ENCODE measurements at places on chromosomes 6 and 20.

GRCh38 chr6:104325341-104326172 lies 534.2 kb downstream of the HACE1 start:
- DNase-seq, result peak; percentile 20

DNA sequence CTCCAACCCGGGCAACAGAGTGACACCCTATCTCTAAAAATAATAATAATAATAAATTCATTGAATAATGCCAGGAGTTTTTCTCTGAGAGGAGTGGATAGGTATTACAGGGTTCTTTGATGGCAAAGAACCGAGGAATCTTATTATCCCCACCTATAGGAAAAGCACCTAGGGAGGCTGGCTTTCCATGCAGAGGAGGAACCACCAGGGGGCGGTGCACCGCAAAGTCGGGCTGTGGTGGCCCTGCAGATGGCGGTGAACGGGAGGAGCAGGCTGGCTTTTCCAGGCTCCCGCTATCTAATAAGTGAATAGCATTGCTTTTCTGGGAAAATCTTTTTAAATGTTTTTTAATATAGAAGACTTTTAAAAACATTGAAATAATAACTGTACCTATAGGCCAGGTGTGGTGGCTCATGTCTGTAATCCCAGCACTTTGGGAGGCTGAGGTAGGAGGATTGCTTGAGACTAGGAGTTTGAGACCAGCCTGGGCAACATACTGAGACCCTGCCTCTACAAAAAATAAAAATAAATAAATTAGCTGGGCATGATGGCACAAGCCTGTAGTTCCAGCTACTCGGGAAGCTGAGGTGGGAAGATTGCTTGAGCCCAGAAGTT lies 864.2 kb downstream of the KIF16B start:
- no peak for DNase-seq

DNA sequence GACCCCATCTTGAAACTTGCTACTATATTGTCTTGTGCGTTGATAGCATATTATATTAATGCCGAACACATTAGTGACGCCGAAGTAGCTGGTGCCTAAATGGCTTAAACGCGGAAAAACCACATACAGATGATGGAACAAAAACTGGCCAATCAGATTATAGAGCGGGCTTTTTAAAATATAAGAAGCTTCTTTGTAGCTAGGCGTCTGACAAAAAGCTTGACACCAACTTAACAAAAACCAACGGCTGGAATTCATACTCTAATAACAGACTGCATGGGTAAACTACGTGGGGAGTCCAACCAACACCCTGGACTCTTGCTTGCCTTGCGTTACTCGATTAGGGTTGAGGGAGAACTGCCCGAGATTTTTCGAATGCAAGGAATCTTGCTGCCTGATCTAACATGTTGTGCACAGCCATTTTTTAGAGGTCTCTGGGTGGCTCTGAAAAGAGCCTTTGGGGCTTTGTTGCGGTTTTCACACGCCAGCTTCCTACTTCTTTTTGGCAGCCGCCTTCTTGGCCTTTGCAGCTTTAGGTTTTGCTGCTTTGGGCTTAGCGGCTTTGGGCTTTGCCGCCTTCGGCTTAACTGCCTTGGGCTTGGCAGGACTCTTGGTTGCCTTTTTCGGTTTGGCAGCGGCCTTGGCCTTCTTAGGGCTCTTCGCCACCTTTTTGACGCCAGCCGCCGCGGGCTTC lies 45.7 kb downstream of the OR2B2 start:
- peak; percentile 83 for DNase-seq

DNA sequence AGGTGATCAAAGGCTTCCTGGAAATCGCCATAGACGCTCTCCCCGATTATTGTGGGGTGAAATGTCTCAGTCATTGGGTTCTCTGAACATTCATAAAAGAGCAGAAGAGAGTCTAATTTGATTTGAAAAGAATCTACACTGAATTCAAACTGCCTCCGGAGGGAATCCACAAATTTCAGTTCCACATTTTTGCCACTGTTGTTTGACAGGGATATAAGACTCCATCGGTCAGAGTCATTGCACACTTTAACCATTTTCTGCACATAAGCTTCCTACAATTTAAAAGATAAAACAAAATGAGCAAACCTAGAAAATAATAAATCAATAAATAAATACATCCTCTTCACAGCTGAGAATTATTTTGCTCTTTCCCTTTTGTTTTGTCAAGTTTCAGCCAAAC lies 2.3 kb downstream of the TENT5A start:
- peak; percentile 15 for DNase-seq

DNA sequence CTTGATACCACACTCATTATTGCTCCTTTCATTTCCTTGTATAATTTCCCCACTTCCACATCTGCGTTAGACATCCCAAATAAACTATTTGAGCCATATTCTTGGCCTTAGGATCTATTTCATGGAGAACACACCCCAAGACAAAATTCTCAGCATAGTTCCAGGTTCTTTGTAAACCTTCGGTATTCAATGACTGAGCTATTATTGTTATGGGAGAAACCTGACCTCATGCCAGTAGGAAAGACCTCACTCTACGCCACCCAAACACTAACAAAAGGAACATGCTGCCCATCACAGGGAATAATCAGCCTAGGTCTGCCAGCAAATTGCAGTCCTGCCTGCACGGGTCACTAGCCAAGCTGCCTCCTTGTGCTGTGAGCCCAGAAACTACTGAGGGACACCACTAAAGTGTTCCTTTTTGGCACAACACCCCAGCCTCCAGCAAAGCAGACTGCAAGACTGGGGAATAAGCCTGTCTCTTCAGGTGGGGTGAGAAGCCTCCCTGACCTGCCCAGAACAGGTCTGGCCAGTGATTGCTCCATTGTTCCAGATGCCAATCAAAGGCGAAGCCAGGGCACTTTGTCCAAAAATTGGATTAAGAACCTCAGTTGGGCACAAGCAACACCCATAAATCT lies 371.8 kb downstream of the MAFB start:
- DNase-seq, result no peak

- no peak for DNase-seq
Measured at GRCh38 chr6:41970436-41970846, 28.8 kb upstream of the CCND3 start.

GRCh38 chr6:10531503-10531902 lies 10.4 kb downstream of the GCNT2 start:
- no peak for DNase-seq

GRCh38 chr6:161748535-161749416 lies 474.9 kb upstream of the AGPAT4 start:
- DNase-seq, result no peak

- DNase-seq, result no peak
Measured at GRCh38 chr6:95578106-95578410, 723 bp downstream of the MANEA start.

DNA sequence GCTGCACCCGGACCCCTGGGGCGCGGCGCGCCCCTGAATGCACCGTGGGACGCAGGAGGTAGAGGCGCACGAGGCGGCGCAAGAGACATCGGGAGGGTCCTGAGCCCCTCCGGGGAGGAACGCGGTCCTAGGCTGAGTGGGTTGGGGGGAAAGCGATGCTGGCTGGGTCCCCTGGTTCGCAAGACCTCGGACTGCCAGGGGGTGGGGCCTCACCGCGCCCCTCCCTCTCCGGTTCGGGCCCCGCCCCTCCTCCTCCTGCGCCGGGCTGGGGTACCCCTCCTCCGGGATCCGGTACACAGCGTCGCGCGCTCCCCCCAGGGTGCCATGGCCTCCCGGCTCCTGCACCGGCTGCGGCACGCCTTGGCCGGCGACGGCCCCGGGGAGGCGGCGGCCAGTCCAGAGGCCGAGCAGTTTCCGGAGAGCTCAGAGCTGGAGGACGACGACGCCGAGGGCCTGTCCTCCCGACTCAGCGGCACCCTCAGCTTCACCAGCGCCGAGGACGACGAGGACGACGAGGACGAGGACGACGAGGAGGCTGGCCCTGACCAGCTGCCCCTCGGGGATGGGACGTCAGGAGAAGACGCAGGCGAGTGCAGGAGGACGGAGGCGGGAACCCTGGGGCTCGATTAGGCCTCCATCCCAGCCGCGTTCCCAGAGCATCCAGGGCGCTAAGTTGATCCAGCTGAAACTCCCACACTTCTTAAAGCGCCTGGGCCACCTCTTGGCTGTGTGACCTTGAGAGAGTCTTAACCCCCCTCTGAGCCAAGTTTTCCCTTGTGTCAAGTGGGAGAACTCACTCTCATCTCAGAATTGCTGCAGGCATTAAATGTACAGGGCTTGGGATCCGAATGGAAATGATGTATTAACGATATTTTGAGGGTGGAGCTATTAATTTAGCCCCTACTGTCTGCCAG lies 541 bp downstream of the SNX21 start:
- peak; percentile 69 for DNase-seq

- peak; percentile 13 for DNase-seq
Measured at GRCh38 chr6:7052443-7053011, 55.2 kb upstream of the RREB1 start.

- no peak for DNase-seq
Measured at GRCh38 chr6:109292420-109292819, 89.8 kb downstream of the CD164 start.

- no peak for DNase-seq
Measured at GRCh38 chr6:21050935-21051334, 516.7 kb downstream of the CDKAL1 start.

DNA sequence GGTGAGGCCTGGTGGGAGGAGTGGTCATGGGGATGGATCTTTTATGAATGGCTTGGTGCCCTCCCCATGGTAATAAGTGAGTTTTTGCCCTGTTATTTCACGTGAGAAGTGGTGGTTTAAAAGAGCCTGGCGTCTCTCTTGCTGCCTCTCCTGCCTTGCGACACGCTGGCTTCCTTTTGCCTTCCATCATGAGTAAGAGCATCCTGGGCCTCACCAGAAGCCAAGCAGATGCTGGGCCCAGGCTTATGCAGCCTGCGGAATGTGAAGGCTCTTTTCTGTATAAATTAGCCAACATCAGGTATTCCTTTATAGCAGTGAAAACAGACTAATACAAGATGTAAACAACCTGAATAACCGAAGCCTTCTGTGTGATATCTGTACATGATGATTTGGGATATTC lies 27.6 kb downstream of the VTA1 start:
- no peak for DNase-seq

GRCh38 chr6:170030284-170030815 lies 260.5 kb downstream of the DLL1 start:
- DNase-seq, result no peak

- DNase-seq, result no peak
Measured at GRCh38 chr6:21201187-21201586, 392.4 kb upstream of the SOX4 start.

DNA sequence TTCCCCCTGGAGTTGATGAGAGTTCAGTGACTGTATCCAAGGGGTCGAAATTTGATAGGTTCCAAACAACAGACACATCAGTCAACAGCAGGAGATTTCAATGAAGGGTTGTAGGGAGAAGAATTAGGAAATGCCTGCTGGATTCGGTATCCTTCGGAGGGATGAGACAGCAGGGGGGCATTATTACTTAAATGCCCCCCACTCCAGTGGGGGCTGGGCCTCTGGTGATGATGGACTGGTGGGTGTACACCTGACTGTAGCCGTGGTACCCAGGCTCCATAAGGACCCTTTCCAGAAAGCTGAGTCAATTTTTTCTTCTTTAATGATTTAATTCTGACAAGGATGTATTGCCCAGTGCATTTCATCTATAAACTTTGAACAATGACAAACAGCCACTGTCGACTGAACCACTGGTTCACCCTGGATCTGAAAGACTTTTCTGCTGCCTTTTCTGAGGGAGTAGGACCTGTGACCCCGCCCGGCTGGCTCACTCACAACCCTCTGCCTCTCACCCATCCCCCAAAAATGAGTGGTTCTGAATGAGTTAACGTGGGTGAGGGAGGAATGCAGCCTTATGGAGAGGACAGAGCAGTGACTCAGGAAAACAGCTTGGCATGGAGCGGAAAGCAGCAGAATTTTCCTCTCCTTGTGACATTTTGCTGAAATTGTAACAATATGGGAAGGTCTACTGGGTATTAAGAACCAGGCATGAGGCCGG lies 41.0 kb downstream of the ZMYND8 start:
- DNase-seq, result peak; percentile 57

DNA sequence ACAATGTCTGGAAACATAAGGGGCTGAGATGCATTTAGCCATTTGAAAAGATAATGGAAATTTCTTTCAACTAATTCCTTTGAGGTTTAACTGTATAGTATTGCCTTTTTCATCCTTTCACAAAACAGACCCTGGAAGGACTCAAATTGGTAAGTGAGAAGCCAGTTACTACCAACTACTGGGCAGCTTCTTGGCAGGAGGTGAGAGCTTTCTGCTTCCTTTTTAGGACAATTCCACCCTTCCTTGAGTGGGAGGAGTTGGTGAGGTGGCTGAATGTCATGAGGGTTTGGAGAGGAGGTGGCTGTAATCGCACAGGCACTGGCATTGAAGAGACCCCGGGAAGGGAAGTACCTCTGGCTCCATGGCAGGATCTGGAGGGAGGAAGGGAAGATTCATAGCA lies 341.1 kb downstream of the NRN1 start:
- no peak for DNase-seq

DNA sequence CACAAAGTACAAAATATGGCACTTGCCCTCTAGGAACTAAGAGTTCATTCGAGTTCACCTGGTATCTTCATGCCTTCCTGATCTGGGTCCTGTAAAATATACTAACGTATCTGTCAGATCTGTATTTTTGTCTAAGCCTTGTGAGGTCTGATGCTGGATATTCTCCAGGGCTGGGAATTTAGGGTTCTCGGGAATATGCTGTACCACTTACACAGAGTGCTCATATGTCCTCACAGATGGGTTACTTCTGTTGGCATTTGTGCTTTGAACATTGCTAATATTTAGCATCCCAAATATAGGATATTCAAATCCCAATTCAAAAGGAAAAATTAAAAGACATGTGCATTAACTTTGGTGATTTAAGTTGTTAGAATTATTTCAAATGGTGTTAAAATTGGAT lies 122.0 kb downstream of the DNAH8 start:
- no peak for DNase-seq

DNA sequence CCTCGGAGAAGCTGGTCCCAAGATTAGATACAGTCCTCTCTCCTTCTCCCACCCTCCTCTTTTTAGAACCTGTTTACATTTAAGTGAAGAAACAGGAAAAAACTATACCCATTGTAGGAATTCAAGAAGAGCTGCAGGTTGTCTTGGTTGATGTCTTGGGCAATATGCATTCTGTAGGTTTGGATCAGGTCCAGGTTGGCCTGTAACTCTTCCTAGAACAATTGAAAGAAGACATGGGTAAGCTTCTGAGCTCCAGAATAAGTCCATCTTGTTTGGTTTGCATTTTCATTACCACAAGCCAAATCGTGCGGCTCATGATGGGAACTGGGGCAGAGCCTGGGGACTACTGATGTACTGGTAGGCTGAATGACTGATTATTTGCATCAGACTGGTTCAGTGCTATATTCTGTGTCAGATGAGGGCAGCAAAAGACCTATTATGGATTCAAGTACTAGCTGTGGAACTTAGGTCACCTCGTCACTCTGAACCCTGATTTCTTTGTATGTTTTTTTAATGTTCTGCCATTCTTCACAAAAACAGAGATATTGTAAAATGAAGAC lies 20.3 kb upstream of the SLA2 start:
- DNase-seq, result no peak

DNA sequence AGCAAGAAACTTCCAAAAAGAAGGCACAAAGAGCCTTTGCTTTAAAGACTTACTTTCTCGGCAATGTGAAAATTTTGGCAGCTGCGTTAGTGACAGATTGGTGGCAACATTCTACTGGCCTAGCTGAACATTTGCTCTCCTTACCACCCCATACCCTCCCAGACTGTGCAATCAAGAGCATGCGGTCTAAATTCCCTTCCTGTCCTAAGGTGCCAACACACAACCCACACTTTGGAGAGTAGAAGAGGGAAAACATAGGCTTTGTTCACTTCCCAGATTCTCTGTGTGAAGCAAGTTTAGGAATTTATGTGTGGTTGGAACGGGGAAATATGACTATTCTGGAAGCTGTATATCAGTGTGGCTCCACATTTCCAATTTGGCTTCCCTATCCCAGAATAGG lies 29.8 kb upstream of the NEDD9 start:
- peak; percentile 8 for DNase-seq

All from skin of body (tissue), 3 donors.